ENCODE measurements at places on chromosomes 12 and 14.

DNA sequence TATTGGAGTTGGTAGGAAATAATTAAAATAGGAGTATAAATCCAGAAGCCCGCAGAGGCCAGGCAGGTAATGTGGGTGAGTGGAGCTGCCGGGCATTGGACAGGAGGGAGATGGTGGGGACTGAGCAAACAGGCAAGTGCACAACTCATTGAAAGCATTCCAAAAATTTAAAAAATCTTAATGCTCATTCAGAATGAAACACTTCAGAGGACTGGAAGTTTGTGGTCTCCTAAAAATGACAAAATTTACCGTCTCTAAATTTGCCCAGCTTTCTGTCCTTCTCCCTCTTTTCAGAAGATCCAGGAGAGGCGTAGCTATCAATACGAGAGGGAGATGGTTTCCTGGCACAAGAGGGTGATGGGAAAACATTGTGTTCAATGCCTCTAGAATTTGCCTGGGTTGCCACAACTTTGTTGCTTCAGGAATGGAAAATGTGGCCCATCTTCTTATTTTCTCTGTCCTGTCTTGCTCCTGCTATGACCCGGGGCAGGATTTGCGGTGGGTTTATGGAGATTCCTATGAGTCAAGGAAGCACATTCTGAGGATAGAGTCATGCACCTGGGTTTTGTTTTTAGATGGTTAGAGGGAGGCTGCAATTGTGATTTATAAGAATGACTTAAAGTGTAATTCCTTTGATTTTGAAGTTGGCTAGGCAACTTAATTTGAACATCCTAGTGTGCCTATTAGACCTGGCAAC is 72.2 kb downstream of the BORCS5 start:
- DNase-seq = no peak

- no peak for DNase-seq
Measured at GRCh38 chr12:5488626-5488955, 56.7 kb downstream of the NTF3 start.

- DNase-seq = peak; percentile 95
Measured at GRCh38 chr12:1644534-1645438, 15.8 kb downstream of the WNT5B start.

- peak; percentile 41 for DNase-seq
Measured at GRCh38 chr14:82394916-82395315, 861.3 kb upstream of the SEL1L start.

DNA sequence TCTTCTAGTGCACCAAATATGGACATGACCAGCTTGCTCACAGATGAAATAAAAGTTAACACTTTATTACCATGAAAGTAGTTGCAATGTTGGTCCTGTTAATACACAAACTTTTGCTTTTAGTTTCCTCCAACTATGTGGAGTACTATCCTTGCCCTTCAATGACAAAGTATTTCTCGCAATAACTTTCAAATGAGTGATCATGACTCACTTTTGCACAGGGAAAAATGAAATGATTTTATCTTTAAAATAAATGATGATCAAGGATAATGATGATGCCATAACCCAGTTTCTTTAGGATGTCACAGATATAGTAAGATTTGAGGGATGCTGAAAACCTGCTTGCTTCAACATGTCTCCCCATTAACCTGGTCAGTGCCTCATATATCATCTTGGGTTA is 254.0 kb upstream of the KITLG start:
- no peak for DNase-seq

DNA sequence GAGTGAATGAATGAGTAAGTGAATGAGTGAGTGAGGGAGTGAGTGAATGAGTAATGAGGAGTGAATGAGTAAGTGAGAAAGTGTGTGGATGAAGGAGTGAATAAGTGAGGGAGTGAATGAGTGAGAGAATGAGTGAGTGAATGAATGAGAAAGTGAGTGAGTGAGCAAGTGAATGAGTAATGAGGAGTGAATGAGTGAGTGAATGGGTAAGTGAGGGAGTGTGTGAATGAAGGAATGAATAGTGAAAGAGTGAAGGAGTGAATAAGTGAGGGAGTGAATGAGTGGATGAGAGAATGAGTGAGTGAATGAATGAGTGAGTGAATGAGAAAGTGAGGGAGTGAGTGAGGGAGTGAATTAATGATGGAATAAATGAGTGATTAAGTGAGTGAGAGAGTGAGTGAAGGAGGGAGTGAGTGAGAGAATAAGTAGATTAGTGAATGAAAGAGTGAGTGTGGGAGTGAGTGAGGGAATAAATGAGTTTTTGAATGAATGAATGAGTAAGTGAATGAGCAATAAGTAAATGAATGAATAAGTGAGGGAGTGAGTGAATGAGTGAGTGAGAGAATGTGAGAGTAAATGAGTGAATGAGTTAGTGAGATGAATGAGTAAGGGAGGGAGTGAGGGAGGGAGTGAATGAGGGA is 364.5 kb downstream of the ADGRD1 start:
- no peak for DNase-seq

DNA sequence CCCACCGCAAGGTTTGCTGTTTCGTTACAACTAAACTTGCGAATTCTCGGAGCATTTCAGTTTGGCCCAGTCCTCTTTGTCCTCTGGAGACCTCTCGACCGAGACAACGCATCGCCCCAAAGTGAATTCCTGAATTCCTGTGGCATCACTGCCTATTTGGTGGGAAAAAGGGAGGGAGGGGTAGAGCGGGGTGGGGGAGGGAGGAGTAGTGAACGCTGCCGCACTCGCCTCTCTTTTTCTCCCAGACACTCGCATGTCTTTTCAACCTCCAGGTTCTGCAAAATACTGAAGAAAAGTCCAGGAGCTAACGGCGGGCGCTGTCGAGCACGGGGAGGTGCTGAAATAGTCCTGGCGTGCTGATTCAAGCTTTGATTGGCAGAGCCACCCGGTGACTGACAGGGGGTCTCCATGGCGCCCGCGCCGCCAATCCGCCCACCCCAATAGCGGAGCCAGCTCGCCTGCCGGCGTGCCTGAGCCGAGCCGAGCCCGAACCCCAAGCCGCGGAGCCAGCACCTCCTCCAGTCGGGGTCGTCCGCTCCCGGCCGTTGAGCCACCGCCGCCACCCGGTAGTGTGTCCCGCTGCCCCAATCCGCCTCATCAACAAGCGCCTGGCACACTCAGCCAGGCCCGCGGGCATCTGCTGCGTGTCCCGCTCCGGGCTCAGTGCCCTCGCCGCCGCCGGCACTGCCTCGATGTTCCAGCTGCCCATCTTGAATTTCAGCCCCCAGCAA is at the start of gene SIX6:
Gene SIX6 (plus strand): TSS at position 440 of the 731 bp plus-strand sequence. CDS start 253 bp downstream, at position 693.
- DNase-seq = no peak

DNA sequence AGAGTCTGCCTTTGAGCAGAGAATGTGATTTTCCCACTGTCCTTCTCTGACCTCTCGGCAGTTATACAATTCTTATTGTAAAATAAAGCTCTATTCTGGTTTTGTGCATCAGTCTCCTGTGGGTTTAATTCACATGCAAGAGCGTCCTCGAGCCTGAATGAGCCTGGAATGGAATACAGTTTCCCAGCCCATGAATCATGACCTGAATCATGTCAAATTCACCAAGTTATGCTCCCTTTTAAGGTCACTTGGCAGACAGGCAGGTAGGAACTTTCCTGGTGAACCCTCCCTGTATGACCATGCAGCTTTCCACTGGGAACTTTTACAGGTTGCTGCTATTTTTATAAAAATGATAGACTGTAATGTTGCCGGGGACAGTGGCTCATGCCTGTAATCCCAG is 41.7 kb downstream of the BICD1 start:
- DNase-seq = no peak

GRCh38 chr12:30602678-30603077 is 93.0 kb downstream of the IPO8 start:
- no peak for DNase-seq

- DNase-seq = peak; percentile 70
Measured at GRCh38 chr12:127607146-127607725, 659.7 kb upstream of the TMEM132C start.

DNA sequence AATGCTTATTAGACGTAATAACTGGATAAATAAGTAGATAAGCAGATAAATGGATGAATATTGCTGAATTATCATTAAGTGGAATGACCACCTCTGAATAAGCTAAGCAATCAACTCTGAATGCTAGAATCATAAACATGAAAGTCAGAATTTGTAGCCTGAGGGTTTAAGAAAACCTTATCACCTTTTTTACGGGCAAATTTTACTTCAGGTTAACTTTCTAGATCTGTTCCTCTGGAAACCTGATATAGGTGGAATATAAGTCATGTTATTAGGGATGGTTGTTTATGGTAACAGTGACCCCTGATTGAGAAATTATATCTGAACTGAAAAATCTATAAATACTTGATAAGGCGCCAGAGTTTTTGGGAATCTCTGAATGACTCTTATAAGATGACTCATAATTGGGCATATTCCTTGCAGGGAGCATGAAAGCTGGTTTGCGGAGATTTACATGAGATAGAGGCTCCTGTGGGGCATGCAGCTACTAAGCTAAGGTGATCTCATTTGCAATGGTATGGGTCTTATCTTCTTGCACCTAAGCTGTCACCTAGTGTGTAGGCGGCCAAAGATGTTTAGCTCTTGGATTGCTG is 12.1 kb downstream of the SPX start:
- no peak for DNase-seq

GRCh38 chr12:88035907-88036289 is 6.7 kb upstream of the C12orf50 start:
- DNase-seq = peak; percentile 32

DNA sequence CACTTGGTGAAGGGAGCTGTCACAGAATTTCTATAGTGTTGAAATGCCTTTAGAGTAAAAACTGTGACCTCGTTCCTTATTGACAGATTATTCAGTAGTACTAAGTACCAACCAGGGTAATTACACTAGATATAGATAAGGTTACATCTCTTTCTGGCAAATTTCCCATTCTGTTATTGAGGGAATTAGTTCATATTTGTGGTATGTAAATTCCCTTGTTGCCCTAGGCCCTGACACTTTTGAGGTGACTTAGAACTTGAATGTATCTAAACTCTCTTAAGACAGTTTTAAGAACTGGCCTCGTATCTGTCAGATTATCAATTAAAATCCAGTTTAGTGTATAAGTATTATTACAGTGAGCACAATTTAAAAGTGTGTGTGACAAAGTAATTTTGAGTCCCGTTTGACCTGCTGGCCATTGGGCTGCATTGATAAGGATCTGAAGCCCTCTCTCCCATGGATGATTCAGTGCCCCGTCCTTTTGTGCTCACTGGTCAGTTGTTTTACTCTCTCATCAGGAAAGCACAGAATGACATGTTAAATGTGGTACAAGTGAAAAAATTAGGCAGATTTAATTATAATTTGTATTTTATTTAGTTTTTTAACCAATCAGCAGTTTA is 123.2 kb downstream of the GPR135 start:
- DNase-seq = no peak

- DNase-seq = no peak
Measured at GRCh38 chr14:68695326-68695768, 97.5 kb downstream of the ZFP36L1 start.

DNA sequence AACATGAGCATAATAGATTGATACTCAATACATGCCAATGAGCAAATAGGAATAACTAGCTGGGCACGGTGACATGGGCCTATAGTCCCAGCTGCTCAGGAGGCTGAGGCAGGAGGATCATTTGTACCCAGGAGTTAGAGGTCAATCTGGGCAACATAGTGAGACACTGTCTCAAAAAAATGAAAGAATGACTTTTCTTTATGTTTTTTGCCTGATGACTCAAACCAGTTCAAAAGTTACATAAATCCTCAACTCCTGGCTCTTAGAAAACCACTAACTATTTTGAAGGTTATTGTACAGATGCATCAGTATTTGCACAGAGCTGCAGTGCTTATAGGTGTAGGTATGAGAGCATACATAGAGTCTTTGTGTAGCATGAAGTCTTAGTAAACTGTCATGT is 219.2 kb upstream of the RGS6 start:
- no peak for DNase-seq

DNA sequence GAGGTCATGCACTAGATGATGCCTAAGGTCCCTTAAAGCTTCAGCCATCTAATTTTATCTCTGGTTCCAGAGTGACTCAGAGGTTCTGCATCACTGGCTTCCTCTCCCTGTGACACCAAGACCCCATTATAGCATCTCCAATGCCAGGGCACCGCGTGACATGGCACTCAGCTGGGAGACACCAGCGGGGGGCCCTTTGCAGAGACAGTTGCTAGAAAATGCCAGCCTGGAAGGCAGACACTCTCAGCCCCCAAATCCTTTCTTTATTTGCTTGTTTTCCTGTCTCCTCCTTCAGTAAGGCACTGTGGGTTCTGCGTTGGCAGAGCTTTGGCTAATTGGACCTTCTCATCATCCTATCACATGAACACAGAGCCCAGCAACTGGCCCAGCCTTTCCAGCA is 123.5 kb upstream of the VRK1 start:
- no peak for DNase-seq

- DNase-seq = no peak
Measured at GRCh38 chr14:65277027-65277426, 135.5 kb upstream of the FUT8 start.

GRCh38 chr12:89070603-89071002 is 281.7 kb downstream of the DUSP6 start:
- no peak for DNase-seq

DNA sequence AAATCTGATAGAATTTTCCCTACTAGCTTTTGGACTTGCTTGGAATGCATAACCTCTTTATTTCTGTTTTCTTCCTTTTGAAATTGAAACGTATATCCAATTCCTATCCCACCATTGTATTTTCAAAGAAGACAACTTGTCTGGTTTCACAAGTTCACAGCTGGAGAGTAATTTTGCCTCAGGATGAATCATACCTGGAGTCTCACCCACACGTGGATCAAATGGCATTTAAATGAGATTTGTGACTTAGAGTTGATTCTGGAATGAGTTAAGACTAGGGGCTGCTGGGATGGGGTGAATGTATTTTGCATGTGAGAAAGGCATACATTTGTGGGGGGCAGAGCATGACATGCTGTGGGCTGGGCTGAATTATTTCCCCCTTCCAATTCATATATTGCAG is 516.5 kb upstream of the MGAT4C start:
- DNase-seq = no peak

GRCh38 chr12:52157566-52158150 is 34.2 kb downstream of the KRT80 start:
- no peak for DNase-seq

DNA sequence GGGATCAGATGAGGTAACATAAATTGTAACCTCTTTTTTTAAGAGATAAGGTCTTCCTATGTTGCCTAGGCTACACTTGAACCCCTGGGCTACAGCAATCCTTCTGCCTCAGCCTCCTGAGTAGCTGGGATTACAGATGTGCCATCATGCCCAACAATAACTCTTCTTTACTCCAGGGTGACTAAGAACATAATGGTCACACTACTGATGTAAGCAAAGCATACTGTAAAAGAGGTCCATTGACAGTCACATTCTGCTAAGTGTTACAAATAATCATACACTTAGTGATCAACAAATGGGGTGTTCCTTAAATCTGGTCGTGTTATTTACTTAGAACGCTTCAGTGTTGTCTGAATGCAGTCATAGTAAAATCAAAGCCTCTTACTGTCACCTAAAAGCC is 68.9 kb downstream of the EPS8 start:
- no peak for DNase-seq

GRCh38 chr14:91554535-91555332 is 44.6 kb upstream of the PPP4R3A start:
- no peak for DNase-seq

GRCh38 chr12:78290606-78291345 is 460.1 kb downstream of the NAV3 start:
- DNase-seq = no peak
